ENCODE measurements at places on chromosomes 16 and 17.

GRCh38 chr17:79942591-79943346, 92.9 kb downstream of the TBC1D16 start:
- DNase-seq, result no peak

DNA sequence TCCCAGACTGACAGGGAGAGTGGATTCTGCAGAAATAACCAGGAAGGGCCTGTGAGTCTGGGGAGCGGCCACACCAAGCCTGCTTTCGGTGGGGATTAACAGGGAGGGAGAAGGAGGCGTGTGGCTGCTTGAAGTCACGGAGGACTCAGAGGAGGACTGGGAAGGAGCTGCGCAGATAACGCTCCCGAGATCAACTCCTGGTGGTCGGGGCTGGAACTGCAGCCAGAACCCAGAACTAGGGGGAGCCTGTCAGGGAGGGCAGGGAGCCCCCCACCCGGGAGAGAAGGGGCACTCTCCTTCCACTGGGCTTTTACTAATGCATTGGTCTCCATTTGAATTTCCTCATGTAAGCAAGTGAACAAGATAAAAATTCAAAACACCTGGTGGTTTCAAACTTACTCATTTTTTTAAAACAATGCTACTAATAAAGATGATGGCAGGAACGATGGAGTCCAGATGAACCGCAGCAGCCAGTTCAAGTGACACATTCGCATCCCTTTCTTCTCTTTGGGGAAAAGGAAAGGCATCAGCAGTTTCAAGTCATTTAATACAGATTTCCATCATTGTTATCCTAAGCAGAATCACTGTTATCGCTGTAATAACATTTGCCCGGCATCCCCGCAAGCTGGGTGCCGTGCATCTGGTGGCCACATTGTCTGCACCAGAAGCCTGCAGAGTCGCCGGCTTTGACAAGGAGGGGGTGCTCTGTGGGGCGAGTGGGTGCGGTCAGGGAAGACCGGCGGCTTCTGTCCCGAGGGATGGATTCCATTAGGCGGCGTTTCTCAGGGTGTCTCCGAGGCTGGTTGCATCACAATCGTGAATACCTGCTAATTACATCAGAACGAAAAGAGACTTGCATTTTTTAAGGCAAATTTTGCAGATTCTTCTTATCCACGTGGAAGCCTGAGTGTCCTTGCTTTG, 183.0 kb downstream of the FOXL1 start:
- no peak for DNase-seq

DNA sequence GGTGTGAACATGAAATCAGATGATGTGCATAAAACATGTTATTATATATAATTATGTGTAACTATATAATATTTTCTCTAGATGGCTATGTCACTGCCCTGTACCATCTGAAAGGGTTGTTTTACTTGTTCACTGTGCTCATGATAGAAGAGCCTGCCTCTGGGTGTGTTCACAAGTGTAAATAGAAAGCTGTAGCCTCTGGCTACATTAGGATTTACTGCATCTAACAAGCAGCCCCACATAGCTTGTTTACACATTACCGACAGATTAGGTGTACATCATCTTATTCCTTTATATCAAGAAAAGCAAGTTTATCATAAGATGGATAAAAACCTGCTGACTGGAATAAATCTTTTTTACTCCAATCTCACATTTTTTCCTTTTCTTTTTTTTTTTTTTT, 46.1 kb downstream of the CHD9 start:
- no peak for DNase-seq

DNA sequence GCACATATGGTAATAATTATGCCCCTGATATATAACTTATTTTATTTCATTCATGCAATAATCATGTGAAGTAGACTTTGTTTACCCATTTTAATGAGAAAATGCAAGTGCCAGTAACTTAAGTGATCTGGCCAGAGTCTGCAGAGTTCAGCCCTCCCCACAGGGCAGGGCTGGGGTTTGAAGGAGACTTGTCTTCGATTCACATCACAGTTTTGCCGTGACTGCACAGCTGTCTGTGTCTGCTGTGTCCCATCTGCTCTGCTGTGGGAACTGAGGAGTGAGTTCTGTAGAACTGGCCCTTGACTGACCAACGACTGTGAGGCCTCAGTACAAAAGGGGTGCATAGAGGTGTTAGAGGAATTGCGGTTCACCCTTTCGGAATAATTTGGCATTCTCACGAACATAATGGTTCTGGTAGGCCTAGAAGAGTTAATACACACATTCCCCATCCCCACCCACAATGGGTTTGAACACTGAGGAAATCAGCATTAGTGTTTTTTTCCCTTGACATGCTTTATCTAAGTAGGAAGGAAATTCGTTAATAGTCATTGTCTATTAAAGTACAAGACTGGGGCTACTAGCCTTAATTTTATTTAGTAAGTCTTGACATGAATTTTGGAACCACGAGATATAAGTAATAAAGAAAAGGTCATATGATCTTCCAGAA, 113.6 kb upstream of the MON1B start:
- no peak for DNase-seq

DNA sequence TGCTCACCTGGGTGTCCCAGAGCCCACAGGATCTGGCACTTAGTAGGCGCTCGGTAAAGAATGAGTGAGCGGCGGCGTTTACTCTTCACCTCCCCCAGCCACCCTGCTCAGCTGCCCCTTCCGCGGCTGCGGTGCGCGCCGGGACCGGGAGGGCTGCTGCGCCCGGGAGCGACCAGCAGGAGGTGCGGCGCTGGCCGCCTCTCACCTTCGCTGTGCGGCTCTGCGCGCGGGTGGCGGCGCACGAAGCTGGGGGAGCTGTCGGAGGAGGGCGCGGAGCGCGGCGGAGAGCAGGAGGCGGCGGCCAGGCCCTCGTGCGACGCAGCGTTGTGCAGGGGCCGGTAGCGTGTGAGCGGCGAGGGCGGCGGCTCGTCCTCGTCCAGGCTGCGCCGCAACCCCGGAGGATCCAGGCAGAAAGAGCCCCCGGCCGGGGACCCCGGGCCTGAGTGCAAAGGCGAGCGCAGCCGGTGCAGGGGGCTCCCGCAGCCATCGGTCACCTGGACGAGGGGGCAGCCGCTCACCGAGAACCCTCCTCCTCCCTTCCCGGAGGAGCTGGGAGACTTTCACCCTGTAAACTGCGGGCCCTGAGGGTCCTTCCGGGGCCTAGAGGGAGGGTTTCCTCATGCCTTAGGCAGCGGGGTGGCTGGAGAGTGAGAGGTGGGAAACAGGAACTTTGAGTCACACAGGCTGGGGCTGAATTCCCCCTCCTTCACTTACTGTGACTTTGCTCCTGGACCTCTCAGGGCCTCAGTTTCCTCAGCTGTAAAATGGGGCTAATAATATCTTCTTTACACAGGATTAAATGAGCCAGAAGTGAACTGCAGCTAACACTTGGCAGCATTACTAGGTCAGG, 12.5 kb downstream of the SAMD14 start:
- no peak for DNase-seq
